CD8-positive, alpha-beta memory T cell (primary cell): ENCODE measurements at places on chromosomes 1 and 21.

- no peak for DNase-seq
Measured at GRCh38 chr1:20964540-20965484, 177.7 kb upstream of the HP1BP3 start.

DNA sequence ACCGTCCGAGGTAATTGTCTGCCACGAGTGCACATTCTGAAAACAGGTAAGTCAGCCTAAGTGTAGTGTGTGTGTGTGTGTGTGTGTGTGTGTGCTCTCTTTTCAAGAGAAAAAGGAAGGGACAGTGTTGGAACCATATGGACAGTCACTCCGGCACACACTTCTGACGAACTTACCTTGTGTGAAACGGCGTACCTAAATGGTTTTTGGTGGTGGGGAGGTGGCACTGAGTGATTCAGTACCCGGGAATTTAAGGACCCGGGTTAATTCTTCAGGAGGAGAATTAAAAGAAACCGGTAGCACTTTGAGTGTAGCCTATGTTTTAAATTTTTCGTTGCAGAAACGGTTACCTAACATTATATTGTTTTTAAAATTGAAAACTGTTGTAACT, 286 bp downstream of the ODR4 start:
- no peak for DNase-seq

GRCh38 chr1:115426231-115426771, 88.3 kb upstream of the NGF start:
- no peak for DNase-seq

DNA sequence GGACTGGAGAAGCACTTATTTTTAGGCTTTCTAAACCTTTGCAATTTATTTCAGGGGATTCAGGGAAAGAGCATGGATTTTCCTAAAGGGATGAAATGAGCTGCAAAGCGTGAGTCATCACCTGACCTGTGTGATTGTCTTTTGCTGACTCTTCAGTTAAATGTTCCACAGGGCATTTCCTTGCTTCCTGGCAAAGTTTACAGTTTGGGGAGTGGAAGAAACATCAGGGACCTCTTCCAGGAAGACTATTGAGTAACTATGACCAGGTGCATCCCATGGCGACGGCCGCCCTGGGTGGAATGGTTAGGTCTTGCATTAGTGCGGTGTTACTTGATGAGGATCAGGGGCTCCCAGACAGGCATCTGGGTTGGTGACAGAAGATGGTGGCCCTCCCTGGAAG, 79.5 kb upstream of the SIPA1L2 start:
- no peak for DNase-seq

GRCh38 chr1:151062741-151063371, 2.7 kb downstream of the MLLT11 start:
- DNase-seq: no peak

DNA sequence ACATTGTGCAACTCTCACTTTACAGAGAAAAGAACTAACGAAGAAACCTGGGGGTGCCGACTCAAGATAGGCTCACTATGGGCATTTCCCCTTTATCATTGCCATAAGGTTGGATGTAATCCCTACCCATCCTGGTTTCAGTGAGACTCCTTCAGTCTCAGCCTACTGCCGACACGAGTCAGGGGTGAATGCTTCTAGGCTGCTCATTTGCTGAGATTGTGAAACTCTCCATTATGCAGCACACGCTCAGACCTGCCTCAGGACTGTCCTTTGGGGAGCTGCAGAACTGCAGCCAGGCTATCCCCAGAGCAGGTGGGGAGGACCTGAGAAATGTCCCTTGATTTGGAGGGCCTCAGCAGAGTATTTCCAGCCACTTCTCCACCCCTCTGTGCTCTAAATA, 22.2 kb downstream of the TSHB start:
- DNase-seq: no peak

- DNase-seq: no peak
Measured at GRCh38 chr1:182192966-182193365, 131.5 kb upstream of the ZNF648 start.

DNA sequence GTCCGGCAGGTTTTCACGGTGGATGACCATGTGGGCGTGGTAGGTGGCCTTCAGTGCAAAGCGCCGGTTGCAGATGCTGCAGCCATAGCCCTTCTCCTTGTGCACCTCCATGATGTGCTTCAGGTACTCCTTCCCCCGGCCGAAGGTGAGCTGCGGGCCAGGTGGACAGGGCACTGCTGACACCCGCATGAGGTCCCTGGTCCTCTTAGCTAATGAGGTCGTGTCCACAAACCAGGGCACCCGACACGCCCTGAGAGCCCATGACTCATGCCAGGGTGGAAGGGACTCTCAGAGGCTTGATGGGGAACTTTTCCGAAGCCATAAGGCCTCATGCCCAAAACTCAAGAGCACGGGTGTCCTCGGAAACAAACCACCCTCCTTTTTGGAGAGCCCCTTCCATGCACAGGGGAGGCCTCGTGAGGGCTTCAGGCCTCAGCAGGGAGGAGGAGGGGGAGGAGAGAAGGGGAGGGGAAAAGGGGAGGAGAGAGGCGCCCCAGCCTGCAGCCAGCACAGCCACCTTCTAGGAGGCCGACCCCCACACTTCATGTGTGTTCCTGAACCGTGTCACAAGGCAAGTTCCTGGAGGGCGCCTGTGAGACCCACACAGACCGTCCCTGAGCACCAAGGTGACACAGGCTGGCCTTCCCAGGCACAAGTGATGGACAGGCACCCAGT, 54.4 kb upstream of the RIPK4 start:
- DNase-seq: no peak

GRCh38 chr1:6086762-6087376, 41.2 kb downstream of the KCNAB2 start:
- no peak for DNase-seq

DNA sequence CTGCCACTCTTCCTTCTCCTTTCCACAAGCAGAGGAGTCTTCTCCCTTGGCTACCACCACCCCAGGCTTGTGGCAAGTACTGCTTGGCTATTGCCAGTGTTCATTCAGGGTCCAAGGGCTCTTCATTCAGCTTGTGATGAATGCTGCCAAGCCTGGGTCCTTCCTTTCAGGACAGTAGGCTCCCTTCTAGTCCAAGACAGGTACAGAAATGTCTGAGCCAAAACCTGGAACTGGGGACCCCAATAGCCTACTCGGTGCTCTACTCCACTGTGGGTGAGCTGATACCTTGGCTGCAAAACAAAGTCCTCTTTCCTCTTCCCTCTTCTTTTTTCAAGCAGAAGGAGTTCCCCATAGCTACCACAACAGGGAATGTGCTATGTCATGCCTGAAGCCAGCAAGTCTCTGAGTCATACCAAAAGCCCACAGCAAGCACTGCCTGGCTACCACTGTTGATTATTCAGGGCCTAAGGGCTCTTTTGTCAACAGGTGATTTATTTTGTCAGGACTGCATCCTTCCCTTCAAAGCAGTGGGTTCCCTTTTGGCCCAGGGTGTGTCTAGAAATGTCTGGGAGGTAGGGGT, 268.9 kb downstream of the HHAT start:
- DNase-seq: no peak

- no peak for DNase-seq
Measured at GRCh38 chr1:162661336-162661735, 29.1 kb downstream of the DDR2 start.

DNA sequence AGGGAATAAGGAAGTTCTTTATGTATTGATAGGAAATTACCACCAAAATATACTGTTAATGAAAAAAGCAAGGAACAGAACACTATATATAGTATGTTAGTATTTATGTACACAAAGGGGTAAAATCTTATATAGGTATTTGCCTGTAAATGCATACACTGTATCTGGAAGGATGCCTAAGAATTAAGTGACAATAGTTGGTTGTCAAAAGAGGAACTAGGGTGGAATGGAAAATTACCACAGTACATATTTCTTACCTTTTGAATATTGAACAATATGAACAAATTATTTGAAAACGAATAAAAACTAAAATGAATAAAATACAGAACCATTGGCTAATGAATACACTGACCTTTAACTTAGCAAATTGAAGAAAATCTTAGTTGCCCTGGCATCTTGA, 13.6 kb downstream of the ARPC5 start:
- DNase-seq: no peak

DNA sequence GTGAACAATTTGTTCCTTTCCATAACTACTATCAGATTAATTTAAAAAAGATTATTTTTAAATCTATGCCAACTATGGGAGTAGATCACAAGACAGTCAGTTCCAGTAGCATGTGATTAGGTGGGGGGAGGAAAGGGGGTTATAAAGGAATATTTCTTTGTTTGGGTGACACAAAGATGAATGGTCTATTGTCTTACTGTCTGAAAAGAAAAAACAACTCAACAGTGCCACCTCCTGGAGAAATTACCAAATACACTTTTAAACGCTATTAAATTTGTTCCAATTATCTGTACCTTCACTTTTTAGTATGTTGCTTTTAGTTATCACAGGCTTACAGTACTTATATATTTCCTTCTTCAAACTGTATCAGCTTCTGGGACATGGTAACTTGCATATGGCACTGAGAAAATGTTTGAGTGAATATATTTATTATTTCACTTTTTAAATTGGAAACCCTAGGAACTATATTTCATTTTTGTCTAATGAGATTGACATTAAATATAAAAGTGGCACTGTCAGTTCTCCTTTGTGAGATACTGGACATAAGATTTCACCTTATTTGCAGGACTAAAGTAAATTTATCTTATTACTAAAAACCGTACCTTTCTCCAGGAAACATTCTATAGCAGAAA, 1.7 kb upstream of the SORT1 start:
- no peak for DNase-seq

GRCh38 chr1:10295481-10296085, 85.2 kb downstream of the KIF1B start:
- no peak for DNase-seq

DNA sequence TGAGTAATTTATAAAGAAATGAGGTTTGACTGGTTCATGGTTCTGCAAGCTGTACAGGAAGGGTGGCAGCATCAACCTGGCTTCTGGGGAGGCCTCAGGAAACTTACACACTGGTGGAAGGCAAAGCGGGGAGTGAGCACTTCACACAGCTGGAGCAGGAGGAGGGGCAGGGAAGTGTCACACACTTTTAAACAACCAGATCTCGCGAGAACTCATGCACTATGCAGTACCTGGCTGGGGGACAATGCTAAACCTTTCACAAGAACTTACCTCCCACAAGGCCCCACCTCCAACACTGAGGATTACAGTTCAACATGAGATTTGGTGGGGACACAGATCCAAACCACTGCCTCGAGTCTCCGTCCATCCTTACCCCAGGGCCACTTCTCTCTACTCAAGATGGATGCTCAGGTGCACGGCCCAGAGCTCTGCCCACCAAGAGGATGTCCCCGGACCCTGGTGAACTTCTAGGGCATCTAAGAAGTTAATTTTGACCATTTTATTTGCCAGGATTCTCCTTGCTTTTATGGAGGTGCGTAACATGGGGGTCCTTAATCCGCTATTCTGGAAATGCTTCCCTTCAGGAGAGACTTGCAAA, 22.7 kb upstream of the ACTRT2 start:
- no peak for DNase-seq

DNA sequence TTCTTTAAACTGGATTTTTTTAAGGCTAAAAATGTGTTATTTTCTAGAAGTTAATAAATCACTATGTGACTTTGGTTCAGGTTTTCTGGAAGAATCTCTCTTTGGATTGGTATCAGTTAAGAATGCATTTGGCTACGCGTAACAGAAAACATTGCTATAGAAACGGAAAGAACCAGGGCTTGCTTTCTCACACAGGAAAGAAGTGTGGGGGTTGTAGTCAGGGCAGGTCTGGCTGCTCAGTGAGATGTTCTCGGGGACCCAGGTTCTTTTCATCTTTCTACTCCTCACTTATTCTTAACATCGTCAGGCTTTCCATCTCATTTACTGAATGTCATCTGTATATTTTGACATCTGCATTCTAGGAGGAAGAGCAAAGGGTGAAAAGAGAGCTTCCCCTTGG, 191.4 kb downstream of the ZBTB18 start:
- no peak for DNase-seq

DNA sequence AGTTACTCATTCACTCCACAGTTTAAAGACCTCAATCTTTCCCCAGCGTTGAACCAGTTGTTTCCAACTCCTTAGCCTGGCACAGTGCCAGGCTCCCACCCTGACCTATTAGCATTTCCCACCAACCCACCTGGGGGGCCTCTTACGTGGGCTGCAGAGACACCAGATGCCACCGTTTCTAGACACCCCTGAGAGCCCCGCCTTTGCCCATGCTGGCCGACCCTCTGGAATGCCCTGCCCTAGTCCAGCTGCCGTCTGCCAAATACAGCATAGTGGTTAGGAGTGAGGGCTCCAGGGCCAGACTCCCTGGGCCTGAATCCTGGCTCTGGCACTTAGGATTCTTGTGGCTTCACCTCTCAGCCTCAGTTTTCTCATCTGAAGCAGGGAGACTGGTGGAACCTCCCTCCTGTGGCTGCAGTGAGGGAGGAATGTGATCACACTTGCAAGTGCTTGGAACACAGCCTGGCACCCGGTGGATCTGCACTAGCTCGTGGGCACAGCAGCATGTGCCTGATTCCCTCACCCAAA, 65.2 kb downstream of the TMCO4 start:
- DNase-seq: no peak

DNA sequence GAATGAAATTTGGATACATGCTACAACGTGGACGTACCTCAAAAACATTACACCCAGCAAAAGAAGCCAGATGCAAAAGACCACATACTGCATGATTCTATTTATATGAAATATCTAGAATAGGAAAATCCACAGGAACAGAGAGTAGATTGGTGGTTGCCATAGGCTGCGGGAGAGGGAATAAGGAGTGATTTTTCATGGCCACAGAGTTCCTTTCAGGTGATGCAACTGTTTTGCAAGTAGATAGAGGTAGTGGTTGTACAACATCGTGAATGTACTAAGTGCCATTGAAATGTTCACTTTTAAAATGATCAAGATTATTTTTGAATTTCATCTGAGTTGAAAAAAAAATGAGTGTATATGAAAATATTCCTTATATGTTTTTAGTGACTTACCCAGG, 115.3 kb upstream of the RUNX1 start:
- DNase-seq: no peak

GRCh38 chr1:59229138-59229537, 67.8 kb upstream of the FGGY start:
- no peak for DNase-seq
